ENCODE measurements at places on chromosomes 16 and 17.

DNA sequence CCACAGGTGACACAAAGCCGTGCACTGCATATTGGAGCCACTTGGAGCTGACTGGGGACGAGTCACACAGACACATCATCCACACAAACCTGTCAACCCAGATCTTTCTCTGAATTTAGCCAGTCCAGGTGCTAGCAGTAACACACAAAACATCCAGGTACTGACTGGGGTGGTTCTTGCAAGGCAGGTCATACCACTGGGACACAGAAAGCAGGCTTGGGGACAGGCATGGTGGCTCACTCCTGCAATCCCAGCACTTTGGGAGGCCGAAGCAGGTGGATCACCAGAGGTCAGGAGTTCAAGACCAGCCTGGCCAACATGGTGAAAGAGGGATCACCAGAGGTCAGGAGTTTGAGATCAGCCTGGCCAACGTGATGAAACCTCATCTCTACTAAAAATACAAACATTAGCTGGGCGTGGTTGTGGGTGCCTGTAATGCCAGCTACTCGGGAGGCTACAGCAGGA is 14.9 kb downstream of the ENPP7 start:
- DNase-seq, result no peak

GRCh38 chr17:77326636-77327035 is 185.9 kb downstream of the SEC14L1 start:
- no peak for DNase-seq

- no peak for DNase-seq
Observed at GRCh38 chr16:15604460-15605440, 38.2 kb downstream of the MARF1 start.

DNA sequence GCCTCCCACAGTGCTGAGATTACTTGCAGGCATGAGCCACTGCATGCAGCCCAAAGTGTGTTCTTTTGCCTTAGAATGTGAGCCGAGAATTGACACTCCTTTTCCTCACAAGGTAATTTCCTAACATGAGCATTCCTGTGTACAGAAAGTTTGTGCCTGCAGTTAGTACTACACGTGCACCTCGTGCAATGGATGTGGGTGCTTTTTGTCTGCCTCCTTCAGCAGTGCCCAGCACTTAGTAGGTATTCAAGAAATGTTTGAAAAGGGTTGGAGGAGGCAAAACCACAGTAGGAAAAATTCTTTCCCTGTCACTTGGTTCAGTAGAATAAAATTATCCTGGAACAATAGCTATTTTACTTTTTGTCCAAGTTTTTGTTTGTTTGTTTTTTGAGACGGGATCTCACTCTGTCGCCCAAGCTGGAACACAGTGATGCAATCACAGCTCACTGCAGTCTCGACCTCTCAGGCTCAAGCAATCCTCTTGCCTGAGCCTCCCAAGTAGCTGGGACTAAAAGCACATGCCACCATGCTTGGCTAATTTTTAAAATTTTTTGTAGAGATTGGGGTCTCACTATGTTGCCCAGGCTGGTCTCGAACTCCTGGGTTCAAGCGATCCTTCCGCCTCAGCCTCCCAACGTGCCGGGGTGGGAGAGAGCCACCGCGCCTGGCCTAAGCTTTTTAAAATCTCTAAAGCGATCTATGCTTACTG is 2.4 kb downstream of the NDE1 start:
- no peak for DNase-seq

DNA sequence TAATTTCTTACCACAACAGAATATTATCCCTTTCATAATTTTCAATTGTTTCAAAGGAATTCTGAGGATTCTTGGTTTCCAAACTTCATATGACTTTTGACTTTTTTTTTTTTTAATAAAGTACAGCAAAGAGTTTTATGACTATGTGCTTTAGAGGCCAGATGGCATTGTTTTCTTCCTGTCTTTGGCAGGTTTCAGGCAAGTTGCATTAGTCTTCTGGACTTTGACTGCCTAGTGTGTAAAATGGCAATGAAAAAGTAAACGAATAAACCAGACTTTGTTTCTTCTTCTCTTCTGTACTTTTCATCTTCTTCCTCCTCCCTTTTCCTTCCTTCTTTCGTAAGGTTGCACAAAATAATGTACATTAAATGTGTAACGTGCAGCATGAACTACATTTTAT is 172.6 kb upstream of the RBFOX1 start:
- no peak for DNase-seq

DNA sequence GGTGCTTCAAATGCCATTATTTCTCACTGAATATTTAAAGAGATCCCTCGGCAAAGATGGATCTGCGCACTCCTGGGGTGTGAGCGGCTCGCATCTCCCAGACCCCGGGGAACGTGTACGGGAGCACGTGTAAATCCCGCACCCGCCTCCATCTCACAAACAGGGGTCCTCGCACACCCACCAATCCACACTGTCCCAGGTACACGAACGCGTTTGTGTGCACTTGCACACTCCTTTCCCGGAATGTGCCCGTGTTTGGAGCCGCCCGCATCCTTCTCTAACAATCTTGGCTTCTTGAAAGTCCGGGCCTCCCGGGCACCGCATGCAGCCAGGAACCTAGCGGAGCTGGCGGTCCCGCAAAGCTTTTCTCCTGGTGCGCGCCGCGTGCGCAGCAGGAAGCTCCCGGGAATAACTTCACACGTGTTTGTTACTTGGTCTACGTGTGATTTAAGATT is 2.5 kb upstream of the SALL1 start:
- no peak for DNase-seq

- DNase-seq, result no peak
Observed at GRCh38 chr17:231966-232807, 50.7 kb upstream of the DOC2B start.

Data from esophagus squamous epithelium (tissue), 5 donors.